ENCODE measurements at places on chromosomes 11 and 22. TPM values are rescaled to one million over a fixed set of nuclear protein-coding genes. Genes with fewer than 3 reads are reported as not detected.

The POLD3 gene
- 32.2 TPM for total RNA-seq

DNA sequence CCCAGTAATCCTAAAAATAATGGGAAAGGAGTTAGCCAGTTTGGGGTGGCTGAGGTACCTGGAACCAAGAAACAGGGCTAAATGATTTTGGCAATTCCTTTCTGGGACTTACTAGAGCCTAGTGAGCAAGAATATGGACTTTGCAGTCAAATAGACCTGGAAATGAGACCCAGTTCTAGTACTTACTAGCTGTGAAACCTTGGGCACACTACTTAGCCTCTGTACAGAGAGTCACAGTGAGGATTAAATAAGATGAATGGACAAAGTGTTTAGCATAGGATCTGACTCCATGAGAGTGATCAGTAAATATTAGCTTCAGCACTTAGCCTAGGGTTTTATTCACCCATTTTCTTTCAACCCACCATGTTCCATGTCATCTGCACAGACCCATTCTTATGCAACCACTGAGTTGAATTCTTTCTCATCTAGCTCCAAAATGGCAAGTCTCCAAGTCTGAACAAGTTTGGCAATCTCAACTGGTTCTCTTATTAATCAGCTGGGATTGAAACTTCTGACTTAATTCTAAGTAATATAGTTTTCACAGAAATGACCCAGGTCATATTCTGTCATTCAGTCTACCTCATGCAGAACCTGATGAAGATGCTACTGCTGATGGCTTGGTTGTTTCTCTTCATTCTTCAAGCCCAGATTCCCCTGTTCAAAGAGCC lies 15.0 kb upstream of the SORL1 start:
- no peak for DNase-seq

The HDHD5 gene
- 138 TPM for total RNA-seq

The CDHR5 gene
- total RNA-seq = not detected

The POU2AF3 gene
- not detected for total RNA-seq

The KDM4E gene
- not detected for total RNA-seq

DNA sequence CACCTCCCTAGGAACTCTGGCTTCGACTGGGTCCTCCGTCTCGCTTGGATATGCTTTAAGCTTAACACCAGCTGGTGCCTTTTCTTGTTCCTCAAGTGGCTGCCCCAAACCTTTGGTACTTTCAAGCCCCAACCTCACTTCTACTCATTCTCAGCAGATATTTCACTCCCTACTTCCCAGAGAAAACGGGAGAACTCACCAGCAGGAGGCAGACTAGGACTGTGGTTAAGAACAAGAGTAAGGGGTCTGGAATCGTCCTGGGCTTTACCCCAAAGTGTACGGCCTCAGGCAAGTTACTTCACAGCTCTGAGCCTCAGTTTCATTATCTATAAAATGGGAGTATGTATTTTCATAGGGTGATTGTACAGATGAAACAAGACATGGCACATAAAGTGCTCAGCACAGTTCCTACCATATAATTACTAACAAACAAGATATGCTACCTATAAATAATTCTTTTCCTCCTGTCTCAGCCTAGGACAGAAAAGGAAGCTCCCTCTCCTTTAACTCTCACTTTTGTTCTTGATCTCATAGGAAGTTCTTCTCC lies 37.8 kb downstream of the PAMR1 start:
- no peak for DNase-seq

GRCh38 chr22:41092847-41093411 lies 537 bp downstream of the EP300 start:
- peak; percentile 39 for DNase-seq

- no peak for DNase-seq
Observed at GRCh38 chr11:7673724-7674434, 579 bp upstream of the CYB5R2 start.

GRCh38 chr11:68480852-68481510 lies 20.4 kb downstream of the PPP6R3 start:
- no peak for DNase-seq

The BTG4 gene
- not detected for total RNA-seq

The APOL3 gene
- total RNA-seq = 2.3 TPM

- DNase-seq = no peak
Observed at GRCh38 chr11:117792241-117792640, 4.8 kb downstream of the DSCAML1 start.

GRCh38 chr11:76769645-76770586 lies 13.2 kb upstream of the TSKU start:
- peak; percentile 94 for DNase-seq

- DNase-seq = no peak
Observed at GRCh38 chr11:67247946-67248550, 18.2 kb upstream of the GRK2 start.

DNA sequence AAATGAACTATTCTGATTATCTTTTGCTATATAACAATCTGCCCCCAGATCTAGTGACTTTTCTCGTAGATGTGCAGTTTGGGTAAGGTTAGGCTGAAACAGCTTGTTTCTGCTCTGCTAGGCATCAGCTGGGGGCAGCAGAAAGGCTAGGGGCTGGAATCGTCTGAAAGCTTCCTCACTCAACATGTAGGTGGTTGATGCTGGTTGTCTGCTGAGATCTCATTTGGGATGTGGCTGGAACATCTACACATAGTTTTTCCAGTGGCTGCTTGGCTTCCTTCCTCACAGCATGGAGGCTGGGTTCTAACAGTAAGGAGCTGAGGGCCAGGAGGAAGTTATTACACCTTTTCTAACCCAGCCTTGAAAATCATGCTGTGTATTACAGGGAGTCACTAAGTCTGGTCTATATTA lies 30.2 kb downstream of the USP47 start:
- no peak for DNase-seq

DNA sequence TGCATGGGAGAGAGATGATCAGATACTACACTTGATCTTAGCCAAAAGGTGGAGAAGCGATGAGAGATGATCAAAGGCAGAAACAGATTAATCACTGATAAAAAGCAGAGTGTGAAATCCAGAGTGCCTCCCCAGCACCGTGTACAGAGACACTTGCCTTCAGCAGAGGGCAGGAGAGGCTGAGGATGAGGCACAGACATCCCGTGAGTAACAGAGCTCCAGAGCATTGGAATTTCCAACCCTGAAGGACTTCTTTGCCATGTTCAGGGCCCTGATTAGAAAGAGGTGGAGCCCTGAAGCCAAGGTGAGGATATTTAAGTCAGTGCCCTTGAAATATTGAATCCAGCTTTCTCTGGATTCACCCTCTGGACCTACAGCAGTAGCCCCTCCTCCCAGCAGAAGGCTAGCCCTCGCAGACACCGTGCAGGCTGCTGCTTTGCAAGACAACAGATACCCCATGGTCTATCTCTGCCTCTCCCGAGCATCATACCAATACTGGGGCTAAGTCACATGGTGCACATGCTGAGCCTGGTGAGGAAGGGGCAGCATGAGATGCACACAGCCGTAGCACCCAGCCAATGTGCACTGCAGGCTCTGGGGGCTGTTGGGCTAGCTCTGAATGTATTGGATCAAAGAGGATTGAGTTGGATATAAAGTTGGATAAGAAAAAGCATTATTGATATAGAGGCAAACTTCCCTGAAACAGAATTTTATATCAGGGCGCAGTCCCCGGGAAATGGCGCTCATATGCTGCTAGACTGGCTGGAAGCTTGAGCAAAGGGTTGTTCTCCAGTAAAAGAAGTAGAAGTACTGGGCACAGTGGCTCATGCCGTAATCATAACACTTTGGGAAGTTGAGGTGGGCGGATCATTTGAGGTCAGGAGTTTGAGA lies 200.3 kb upstream of the B3GAT1 start:
- no peak for DNase-seq

- no peak for DNase-seq
Observed at GRCh38 chr11:115222863-115223530, 281.2 kb downstream of the CADM1 start.

The E2F8 gene
- total RNA-seq = 2.2 TPM

GRCh38 chr22:35544189-35544588 lies 3.6 kb downstream of the RASD2 start:
- no peak for DNase-seq

DNA sequence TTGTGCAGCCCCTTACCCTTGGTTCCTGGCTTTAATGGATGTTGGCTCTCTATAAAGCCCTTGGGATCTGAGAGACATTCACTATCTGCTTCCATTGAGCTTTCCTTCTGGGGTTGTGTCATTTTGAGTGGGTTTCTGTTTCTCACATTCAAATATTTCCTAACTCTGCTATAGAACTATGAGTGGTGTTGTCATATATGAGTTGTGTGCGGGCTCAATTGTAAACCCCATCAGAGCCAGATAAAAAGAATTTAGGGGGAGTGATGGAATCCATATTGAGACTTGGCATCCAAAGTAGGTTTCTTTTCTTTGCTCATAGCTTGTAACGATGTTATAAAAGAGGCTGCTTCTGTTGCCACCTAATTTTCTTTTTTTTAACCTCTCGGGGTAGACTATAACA lies 41.8 kb upstream of the SPON1 start:
- no peak for DNase-seq

GRCh38 chr22:17192186-17192585 lies 27.0 kb downstream of the ADA2 start:
- no peak for DNase-seq

The TSSK2 gene
- total RNA-seq = not detected

GRCh38 chr11:94504689-94505293 lies 7.5 kb upstream of the C11orf97 start:
- DNase-seq = peak; percentile 14

DNA sequence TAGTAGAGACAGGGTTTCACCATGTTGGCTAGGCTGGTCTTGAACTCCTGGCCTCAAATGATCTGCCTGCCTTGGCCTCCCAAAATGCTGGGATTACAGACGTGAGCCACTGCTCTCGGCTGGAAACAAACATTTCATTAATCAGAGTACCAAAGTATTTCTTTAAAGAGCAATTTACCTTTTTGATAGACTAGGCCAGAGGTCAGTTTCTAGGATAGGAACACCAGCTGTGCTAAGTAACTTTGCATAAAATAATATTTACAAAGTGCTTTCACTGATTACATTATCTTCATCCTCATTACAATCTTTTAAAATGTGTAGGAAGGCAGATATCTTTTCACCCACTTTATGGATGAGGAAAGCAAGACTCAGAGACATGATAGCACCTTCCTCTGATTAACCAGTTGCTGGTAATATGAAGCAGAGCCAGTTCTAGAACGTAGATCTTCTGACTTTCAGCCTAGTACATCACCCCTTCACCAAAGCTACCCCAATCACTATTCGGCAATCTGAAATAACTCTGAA lies 355.2 kb downstream of the SOX6 start:
- DNase-seq = peak; percentile 2

DNA sequence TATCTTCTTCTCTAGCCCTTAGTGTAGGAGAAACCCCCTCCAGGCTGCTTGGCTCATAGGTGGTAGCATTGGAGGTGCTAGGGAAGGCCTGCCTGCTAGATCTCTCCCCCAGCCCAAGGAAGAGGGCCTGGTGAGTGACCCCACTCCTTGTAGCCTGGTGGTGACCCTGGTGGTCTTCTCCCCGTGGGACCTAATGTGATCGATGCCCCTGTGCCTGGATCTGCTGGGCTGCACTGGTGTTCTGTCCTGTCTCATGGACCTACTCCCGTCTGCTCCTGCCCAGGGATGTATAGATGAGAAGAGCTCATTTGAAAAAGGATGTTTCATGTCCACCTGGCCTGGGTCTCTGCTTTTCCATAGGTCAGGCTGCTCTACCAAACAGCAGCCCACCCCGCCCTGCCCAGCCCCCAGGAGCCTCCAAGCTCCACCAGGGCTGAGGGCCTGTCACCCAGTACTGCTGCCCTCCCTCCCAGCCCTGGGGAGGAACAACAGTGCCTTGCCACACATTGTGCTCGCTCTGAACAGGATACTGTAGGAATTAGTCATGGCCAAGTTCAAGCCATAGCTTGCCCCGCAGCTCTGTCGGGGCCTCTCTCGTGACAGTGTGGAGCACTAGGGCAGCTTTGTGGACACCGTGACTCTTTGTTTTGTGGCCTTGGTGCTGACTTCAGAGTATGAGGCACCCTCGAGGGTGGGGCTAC lies 19.7 kb downstream of the SLC37A2 start:
- peak; percentile 6 for DNase-seq

The OVOL1 gene
- total RNA-seq = not detected

DNA sequence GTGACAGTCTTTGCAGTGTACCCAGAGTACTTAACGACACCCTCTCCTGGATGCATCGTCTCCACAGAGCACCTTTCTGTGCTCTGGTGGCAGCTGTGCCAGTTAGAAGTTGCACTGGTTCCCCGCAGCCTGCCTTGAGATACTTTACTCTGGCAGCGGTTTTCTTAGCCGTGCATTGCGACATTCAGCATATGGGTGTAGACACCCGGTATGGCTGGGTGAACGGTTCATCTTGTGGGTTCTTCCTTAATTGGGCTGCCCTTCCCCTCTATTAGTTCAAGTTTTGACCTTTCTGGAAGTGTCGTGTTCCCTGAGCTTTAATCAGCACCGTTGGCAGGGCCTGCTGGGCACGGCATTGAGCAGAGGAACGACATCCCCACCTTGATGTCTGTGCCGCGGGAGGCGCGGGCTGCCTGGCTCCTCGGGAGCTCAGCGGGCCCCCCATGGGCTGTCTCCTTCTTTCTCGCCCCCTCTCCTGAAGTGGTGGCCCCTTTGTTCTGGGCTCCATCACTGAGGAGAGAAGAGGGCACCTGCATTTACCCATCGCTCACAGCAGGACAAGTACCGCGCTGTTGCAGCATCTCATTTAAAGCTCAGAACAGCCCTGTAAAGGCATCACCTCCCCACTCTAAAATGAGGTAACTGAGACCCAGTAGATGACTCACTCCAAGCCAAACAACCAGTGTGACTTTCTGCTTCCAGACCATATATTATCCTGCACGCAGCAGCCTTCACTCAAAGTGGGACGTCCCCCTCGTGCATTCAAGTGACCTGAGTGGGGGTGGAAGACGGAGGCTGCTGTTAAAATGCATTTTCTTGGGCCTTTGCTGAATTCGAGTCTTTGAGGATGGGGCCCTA lies 13.3 kb downstream of the FAM83F start:
- no peak for DNase-seq

The LRRC56 gene
- total RNA-seq = 3.4 TPM

DNA sequence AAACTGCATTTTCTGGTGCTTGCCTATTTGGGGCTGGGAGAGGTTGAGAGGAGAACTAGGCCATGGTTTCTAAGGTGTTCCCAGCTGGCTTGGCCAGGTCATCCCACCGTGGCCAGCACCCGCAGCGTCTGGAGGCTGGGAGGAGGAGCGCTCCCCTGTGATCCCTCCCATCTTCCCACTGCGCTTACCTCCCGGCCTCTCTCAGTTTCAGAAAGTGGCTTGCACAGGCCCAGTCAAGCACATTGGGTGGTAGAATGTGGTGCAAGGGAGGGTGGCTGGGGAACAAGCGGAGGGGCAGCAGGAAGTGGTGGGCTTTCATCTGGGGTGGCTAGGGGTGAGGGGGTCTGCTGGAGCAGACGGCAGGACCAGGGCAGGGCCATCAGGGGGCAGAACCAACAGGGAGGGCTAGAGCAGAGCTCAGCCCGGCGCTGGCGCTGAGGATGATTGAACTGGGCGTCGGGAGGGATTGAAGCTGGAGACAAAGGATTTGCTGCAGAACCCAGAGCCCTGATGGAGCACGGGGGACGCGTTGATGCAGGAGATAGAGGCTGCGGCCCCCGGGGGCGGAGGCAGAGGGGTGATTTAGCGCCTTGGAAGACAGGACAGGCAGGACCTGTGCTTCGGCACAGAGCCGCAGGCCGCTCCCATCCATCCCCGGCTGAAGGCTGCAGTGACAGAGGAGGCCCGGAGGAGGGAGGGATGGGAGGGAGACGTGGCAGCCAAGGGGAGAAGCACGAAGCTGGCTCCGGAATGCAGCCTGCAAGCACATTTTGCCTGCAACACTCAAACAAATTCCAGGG lies 76.0 kb downstream of the TRIM29 start:
- DNase-seq = no peak

All from Caki2 (cell line).